MV-4-11 (cell line): ENCODE measurements at places on chromosomes 3 and 15.

DNA sequence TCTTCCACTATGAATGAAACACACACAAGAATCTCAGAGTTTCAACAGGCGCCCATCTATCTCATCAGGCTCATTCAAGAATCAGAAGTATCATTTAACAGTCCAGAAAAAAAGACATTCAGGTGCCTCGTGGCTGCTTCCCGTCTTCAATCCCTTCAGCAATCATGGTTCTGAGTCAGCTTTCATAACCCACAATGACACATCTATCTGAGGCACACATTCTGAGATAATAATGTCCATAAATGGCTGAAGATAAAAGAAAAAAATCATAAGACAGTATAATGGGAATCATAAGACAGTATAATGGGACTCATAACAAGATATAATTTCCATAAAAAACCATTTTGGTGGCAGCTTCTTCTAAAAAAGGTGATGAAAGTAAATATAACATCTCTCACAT, 52.4 kb downstream of the TNIK start:
- no peak for DNase-seq

DNA sequence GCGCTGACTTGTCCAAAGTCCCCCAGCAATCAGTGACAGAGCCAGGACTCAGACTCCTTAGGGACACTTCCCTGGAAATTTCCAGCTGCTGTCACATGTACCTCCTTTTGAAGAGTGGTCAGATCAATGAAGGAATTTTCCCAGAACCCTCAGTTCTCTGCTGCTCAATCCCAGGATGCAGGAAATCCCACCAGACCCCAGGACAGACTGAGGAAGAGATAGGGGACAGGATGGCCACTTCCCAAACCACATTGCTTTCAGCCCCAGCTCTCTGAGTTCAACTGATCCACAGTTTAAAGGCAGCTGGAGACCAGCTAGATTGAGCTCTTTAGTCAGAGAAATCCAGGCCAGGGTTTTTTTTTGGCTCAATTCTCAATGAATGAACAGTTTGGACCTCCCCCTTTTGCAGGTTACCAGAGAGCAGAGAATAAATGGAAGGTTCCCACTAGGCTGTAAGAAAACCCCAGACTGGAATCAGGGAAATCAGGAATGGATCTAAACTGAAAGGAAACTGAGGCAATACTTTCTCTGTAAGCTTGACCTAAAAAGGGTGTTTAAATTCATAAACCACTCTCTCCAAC, 1.5 kb downstream of the CYP1A1 start:
- DNase-seq: peak; percentile 54

GRCh38 chr3:23254282-23254681, 51.2 kb downstream of the UBE2E2 start:
- no peak for DNase-seq

DNA sequence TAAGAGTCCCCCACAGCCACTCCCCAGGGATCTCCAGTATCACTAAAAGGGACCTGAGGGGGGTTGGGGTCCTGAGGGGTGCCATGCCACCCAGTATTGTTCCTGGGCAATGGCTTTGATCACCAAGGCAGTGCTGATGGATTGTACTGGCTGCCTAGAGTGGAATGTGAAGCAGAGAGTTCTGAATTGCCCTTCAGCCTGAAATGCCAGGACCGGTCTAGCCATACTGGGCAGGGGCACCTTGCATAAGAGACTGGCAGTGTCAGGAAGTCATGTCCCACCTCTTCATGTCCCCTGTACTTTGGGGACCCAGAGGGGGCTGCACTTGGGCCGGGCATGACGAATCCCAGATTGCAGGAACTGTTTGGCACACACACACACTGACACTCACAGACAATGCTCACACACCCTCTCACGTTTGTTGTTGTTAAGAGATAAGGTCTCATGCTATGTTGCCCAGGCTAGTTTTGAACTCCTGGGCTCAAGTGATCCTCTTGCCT, 4.5 kb upstream of the TKT start:
- no peak for DNase-seq

DNA sequence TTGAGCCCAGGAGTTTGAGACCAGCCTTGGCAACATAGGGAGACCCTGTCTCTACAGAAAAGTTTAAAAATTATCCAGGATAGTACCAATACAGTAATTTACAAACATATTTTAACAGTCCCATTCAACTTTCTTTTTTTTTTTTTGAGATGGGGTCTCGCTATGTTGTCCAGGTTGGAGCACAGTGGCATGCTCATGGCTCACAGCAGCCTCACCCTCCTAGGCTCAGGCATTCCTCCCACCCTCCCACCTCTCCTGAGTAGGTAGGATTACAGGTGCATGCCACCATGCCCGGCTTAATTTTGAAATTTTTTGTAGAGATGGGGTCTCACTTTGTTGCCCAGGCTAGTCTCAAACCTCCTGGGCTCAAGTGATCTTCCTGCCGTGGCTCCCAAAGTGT, 12.5 kb upstream of the MAP6D1 start:
- no peak for DNase-seq

DNA sequence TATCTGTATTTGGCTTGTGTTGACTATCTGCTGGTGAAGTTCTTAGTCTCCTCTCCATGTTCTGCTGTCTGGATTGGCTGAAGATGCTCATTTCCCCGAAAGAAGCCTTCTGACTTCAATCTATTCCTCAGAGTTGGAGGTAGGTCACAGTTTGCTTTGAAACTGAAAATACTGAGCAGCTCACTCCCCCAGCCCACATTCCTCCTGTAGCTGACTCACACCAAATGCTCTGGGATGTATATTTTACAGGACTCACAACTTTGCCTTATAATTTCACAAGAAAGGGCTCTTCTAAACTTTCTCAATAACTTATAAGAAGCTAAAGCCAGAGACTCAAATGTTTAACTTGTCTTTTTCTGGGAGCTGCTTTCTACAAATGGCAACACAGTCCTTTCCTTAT, 36.3 kb upstream of the SNX4 start:
- no peak for DNase-seq

GRCh38 chr3:43286841-43287499, 630 bp downstream of the SNRK start:
- DNase-seq: no peak

- no peak for DNase-seq
Observed at GRCh38 chr15:43808435-43808950, 8.1 kb downstream of the HYPK start.

DNA sequence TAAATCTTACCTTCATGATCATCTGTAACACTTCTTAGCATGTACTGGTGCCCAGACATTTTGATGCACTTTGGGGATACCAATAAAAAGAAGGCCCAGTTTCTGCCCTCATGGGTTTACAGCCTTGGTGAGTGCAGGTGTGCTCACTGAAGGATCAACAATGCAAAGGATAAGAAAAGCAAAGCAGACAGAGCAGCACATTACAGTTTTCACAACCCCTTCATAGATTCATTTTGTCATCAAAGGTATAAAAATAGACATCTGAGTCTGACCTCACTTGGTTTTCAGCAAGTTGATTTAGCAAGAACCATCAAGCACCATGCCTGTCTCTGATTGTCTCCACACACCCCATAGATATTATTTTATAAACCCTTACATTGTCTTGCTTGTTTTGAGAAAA, 77.6 kb downstream of the BFSP2 start:
- DNase-seq: no peak

DNA sequence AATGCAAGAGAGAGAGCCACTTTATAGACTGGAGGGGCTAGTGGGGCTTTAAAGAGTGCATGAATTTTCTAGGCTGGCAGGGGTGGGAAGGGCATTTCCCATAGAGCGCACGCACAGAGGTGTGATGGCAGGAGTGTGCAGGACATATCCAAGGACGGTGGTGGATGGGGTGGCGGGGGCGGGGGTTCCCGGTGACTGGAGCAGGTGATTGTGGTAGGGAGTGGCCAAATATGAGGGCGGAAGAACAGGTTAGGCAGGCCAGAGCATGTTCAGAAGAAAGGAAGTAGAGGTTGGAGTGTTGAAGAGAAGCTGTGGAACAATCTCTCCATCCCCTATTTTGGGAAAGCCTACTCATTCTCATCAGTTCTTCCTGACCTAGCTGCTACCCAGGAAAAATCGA, 18.1 kb downstream of the FAM81A start:
- no peak for DNase-seq

- DNase-seq: no peak
Observed at GRCh38 chr15:38991701-38992100, 427.1 kb upstream of the RASGRP1 start.

GRCh38 chr3:45777746-45778386, 18.5 kb downstream of the SLC6A20 start:
- DNase-seq: no peak
